ENCODE measurements at places on chromosomes 5 and 9.

- no peak for DNase-seq
These were observed 48.3 kb upstream of the TCERG1 start for GRCh38 chr5:146398826-146399225.

- DNase-seq = no peak
These were observed 62.9 kb upstream of the BARX1 start for GRCh38 chr9:94017939-94018531.

DNA sequence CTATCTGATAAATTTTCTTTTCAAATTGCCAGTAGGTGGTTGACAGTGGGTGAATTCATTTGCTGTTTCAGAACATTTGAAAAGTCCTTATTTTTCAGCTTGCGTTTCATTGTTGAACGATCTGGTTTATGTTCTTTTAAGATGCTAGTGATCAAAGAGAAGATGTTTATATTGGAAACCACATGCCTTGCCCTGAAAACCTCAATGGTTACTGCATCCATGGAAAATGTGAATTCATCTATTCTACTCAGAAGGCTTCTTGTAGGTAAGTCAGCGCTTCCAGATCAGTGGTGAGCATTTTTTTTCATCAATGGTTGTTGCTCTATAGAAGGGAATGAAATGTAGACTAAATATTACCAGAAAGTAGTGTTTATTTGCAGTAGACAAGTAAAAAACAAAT is 16.6 kb upstream of the CAVIN4 start:
- DNase-seq = no peak

DNA sequence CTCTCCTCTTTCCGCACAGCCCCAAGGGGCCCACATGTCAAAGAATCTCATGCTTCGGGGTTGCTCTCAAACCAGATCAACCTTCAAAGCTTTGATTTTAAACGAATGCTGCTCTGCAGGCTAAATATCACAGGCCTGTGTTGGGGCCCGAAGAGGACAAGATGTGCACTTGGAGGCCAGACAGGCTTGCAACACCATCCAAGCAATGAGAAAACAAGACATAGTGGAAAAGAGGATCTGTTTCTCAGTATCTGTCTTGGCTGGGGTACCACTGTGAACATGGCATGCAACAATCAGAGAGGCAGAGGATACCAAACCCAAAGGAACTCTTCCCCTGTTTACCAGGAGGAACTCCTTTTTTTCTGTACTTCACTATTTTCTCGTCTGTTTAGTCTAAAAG is 321.8 kb downstream of the SLIT3 start:
- no peak for DNase-seq

GRCh38 chr9:2838371-2839000 is 5.4 kb downstream of the PUM3 start:
- DNase-seq = no peak

DNA sequence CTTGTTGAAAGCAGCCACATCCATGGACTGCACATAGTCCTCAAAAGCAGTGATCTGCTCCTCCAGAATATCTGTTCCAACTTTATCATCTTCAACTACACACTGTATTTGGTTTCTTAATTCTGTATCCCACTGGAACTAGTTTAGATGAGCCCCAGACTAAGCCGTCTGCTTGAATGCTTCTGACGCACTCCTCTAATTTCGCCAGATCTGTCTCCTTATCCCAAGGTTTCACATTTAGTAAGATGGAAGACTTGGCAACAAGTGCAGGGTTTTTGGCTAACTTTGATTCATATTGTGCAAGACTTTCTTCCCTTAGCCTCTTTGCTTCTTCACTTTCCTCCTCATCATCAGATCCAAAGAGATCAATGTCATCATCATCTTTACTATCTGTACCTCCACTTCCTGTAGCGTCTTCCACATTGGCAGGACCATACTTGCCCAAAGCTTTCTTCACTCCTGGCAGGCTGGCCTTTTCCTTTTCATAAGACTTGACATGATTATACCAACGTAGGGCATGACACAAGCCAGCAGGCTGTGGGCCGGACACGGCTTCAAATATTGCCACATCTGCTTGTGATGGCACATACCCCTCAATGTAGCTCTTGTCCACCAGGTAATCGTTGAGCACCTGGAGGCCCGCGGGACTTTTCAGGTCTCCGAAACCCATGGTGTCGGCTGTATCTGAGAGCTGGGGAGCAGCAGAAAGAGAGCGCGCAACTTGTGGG is 56.2 kb upstream of the PIK3R1 start:
- DNase-seq = no peak

DNA sequence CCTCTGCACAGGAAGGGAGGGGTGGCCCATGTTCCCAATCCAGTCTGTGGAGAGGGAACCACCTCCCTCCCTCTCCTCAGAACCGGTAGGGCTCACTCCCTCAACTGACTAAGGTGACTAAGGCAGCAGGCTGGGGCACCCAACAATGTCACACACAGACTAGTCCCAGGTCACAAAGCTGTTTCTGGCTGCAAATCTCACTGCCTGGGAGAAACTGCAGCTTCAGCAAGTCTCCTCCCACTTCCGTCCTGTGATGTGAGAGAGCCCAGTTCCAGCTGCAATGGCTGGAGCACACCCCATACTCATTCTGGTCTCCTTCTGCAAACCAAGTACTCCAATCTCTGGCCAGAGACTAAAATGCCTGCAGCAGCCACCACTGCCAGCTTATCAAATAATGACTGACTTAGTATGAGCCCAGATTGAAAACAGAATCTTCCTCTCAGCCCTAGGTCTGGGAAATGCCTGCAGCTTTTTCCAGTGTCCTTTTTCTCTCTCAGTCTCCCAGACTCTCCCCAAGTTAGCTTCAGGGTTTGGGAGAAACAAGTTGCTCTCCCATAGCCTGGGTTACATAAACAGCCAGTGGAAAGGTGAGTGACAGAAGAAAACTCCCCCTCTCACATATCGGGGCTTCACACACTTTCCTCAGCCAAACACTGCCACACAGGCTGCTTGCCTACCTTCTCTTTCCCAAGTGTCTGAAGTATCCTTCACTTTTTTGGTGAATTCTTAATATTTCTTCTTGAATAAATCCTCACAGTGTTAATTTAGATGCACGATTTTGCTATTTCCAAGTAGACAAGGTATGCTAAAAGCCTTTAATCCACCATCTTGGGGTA is 247.4 kb upstream of the RASA1 start:
- DNase-seq = no peak

DNA sequence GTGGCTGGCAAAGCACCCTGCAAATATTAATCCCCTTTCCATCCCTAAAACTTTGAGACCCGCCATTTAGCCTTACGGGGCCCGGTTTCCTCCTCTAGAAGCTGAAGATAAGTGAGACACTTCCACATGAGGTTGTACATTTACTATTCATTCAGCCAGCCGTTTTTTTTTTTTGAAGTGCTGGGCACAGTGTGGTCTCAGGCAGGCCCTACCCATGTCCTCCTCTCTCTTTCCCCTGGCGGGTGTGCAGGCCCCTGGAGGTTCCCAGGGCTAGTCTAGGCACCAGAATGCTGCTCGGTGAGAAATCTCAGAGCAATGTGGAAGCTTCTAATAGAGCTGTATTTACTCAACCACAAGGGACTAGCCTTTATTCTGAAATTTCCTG is 107.4 kb upstream of the LARP1 start:
- no peak for DNase-seq

DNA sequence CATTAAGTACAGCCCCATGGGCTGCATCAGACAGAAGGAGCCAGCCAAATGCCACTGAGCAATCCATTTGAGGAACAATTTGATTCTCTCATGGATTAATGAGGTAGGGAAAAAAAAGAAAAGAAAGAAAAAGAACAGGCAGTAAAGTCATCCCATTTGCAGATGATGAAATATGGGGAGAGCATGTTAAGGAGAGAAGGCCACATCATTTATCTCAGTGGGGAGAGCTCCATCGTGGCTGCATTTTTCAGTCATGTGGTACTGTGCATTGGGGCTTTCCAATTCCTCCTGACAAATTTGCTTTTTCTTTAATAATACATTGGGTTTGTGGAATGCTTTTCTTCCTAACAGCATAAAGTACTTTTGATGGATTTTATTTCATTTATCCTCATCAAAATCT is 375.2 kb upstream of the TLE4 start:
- DNase-seq = no peak

DNA sequence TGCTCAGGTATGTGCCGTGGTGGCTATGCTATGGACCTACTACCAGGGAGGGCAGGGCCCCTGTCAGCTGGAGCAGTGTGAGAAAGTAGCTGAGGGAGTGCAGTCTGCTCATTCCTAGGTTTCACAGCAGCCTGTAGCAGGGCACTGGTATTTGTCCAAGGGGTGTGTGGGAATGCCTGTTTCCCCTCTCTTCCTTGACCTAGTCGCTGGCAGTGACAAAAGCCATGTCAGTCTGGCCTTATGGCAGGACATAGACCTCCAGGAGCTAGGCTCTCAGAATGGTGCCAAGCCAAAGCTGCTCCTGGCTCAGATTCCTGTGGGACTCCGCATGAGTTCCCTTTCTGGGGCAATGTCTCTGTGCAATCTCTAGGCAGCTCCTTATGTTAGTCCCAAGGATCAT is 253.9 kb upstream of the TYRP1 start:
- DNase-seq = no peak

- DNase-seq = no peak
These were observed 531 bp downstream of the MVB12B start for GRCh38 chr9:126327006-126327713.

Data from LoVo (cell line).